ENCODE measurements at places on chromosomes 13 and 19.
A peak's percentile ranks its signal among the peaks of the same experiment; 100 is the strongest.

DNA sequence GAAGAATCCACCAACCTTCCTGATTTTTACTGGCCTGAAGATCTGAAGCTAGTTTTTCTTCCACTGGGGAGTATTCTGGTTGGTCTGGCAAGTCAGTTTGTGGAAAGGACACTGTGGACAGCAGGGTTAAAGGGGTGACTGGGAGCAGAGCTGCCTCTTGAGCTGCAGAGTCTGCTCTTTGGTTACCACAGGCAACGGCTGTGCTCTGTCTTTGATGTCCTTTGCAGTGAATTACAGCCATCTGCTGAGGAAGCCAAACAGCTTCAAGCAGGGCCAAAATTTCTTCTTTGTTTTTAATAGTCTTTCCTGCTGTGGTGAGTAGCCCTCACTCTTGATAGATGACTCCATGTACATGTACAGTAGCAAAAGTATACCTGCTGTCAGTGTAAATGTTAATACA lies 75.7 kb downstream of the ZNF100 start:
- no peak for DNase-seq

DNA sequence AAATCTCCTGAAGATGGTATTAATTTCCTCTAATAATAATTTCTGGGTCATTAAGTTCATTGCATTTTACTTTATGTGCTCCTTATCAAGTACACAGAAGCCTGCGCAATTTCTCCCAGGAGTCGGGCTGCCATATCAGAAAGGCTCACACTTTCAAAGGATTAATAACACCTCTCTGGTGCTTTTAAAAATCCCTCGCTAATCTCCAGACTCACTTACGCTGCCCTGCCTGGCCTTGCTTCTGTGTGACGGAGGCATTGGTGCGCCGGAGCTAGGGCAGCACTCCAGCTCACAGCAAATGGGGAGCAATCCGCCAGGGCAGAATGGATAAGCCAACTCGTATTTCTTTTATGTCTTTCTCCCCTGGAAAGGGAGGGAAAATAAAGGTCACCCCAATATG lies 300.8 kb downstream of the EFNB2 start:
- DNase-seq = no peak

DNA sequence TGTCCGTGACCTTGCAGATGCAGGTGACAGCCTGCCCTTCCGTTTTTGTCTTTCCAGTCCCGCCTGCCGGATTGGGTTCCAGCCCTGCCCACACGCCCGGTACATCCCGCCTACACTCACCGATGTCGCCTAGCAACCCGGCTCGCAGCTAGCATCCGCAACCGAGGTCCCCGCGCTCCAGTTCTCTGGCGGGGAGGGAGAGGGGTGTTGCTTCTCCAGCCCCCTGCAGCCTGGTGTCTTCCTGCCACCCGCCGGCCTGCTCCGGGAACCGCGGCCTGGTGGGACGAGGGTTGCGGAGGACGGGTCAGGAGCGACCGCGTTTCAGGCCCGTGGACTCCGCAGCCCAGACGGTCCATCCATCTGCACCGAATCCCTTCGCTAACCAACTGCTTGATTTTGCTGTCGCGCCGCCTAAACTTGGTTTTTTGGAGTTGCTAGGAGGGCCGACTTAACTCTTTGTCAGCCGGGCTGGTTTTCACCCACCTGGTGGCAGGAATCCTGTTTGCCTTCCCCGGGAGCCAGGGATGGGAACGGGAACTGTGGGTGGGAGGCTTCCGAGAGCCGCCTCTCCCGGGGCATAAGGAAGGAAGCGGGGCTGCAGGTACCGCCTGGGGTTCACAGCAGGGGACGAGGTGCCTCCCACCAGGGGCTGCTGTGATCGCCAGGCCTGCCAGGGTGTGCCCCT lies 15.4 kb upstream of the MATK start:
- DNase-seq = peak; percentile 58

DNA sequence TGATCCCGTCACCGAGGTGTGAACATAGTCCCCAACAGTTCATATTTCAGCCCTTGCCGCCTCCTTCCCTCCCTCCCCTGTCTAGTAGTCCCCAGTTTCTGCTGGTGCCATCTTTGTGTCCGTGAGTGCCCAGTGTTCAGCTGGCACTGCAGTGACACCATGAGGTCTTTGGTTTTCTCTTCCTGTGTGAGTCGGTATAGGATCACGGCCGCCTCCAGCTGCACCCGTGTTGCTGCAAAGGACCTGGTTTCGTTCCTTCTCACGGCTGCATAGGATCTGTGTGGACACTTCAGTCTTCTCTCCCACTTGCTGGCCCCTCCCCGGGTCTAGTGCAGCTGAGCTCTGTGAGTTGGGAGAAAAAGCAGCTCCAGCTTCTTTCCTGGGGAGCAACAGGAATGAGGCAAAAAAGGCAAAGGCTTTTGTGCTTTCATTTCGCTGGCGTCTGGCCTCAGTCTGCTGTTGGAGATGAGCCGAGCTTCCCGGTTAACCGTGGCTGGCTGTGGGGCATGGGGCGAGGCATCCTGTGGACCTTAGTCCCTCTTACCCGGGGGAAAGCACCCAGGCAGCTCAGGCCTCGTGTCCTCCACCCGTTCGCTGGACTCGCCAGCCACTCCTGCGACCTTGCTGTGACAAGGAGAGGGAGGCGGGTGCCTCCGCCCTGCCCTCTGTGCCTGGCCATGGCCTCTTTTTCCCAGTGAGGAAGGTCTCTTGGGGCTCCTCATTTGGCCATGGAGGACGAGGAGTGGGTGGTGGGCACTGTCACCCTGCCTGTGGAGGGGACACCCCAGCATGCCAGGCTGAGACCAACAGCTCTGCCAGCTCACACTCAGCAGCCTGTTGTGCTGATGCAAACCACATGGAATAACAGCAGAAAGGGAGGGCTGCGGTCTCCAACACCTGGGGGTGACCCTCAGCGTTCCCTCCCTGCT lies 196.5 kb downstream of the TEX29 start:
- no peak for DNase-seq

DNA sequence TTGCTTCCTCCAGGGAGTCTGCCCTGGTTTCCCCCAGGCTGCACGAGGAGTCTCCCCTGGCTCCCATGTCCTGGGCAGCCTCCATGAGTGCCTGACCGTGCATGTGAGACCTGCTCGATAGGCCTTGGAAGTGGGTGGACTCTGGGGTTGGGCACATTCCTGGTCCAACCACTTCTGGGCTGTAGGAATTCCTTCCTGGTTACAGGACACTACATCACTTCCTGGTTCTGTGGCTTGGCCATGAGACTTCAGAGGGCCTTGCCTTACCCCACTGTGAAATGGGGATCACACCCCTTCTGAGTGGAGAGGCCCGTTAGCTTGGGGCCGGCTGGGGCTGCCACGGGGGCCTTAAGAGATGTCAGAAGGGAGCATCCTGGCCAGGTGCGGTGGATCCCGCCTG lies 4.0 kb upstream of the ZNF628 start:
- no peak for DNase-seq

DNA sequence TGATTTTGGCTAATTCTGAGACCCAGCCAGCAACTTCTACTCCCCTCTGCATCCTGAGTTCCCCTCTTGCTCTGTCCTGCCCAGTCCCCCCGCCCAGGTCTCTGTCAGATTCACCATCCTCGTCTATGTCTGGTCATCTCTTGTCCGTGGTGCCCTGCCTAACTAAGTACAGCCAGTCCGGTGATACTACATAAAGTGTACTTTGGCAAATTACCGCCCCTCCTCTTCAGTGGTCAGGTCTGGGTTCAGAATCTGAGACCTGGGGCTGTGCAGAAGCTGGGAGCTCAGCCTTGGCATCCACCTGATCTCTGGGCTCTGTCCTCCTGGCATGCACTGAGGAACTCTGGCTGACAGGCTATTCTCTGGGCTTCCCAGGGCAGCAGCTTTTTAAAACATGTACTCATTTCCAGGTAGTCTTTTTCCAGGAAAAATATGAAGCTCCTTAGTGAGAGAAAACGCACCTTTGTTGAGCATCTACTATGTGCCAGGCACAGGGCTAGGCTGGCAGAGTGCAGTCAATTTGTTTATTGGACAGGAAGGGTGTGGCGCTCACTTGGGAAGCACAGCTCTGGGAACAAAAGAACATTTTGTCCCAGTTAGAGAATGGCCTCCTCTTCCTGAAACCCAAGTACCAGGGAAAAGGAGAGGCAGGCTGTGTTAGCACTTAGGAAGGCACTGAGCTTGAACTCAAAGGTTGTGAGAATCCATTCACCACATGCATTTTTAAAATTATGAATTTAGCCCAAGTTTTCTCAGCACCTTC lies 88.9 kb downstream of the TSHZ3 start:
- no peak for DNase-seq

DNA sequence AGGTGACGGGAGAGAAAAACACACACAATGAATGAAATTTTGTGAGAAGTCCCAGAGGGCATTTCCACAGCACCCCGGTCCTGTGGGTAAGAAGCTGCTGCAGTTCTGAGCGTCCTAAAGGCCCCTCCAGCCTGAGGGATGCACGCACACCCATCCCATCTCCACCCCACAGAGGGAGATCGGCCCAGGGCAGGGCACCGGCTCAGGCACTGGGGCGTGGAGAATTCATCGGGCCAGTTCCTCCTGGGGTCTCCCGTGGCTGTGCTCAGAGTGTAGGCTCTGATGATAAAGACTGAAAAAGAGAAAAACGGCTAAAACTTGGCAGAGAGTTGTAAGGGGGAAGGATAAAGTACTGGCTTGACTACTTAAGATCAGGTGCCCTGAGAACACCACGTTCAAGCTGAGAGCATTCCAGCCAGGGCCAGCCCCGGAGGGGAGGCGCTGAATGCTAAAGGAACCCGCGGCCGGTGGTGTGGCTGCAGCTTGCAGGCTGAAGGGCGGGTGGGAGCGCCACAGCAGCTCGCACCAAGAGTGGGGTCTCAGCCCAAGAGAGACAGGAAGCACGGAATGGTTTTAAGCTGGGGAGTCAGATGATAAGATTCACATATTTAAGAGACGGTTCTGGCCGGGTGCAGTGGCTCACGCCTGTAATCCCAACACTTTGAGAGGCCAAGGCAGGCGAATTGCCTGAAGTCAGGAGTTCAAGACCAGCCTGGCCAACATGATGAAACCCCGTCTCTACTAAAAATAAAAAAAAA lies 121.9 kb upstream of the SPACA7 start:
- no peak for DNase-seq

GRCh38 chr13:114147803-114148520 lies 15.5 kb upstream of the RASA3 start:
- no peak for DNase-seq

GRCh38 chr19:6767081-6767356 lies 216 bp downstream of the SH2D3A start:
- no peak for DNase-seq

- no peak for DNase-seq
Measured at GRCh38 chr19:739998-740715, 10.8 kb upstream of the MISP start.

DNA sequence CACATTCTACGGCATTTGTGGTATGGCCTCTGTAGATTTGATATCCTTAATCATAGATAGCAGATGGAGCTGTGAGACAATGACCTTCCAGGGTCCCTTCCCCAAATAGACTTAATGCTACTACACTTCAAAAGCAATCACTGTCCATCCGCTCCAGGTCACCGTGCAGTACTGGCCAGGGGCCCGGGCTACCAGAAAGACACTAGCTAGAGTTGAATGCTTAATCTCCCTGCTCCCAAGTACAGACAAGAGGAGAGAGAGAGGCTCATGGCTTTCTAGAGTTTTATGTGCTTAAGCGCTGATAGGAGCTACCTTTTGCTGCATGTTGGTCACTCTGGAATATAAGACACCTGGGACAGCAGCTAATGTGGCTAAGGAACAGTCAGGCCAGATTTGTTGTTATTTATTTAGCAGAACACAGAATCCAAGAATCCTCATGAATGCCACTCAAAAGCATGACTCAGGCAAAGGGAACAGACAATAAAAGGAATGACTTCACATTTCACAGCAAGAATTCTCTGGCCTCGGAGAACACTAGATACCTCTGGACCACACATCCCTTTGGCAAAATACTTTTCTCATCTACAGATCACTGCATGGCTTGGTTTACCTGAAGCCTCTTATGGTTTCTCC lies 165.0 kb downstream of the LACC1 start:
- DNase-seq = no peak

DNA sequence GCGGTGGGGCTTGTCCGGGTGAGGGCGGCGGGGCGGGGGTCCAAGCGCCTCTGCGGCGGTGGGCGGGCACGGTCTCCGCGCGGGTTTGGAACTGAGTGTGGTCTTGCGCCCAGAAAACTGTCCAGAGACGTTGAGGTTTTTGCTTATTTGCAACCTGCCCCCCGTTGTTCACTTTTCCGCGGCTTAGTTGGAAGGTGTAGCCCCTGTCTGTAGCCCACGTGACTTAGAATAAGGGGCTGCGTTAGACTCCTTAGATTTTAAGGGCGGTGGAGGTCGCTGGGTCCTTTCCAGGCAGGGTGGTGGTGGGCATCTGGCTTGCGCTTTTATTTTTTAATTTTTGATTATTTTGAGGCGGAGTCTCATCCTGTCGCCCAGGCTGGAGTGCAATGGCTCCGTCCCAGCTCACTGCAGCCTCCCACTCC lies 748 bp downstream of the RPS15 start:
- no peak for DNase-seq

- DNase-seq = no peak
Measured at GRCh38 chr19:12730064-12730463, 4.4 kb downstream of the TRIR start.

DNA sequence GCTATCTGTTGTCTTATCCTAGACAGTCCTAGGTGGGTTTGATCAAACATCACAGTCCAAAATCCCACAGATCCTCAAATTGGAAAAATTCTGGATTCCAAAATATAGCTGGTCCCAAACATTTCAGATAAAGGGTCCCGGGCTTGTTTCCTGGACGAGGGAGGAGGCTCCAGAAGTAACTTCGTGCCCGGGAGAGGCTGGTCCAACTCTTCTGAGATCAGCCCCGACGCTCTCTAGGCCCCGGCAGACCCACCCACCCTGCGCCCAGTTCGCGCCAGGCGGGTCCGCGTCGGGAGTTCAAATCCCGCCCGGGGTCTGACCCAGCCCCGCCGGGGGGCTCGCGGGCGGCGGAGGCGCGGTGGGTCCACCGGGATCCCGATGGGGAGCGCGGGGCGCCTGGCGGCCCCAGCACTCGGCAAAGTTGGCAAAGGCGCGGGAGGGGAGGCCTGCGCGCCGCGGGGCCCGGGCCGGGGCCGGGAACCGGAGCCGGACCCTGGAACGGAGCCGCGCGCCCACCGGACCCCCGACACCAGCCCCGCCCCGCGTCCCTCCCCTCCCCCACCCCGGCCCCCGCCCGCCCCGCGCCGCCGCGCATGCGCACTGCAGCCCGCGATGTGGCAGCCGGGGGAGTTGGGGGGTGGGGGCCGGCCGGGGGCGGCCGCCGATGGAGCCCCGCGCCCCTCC lies 513 bp downstream of the MIER2 start:
- peak; percentile 44 for DNase-seq
